NCI-H1105 treated with DMSO at 0.1 percent for 48 hours (cell line): ENCODE measurements at places on chromosomes 6 and 20.

DNA sequence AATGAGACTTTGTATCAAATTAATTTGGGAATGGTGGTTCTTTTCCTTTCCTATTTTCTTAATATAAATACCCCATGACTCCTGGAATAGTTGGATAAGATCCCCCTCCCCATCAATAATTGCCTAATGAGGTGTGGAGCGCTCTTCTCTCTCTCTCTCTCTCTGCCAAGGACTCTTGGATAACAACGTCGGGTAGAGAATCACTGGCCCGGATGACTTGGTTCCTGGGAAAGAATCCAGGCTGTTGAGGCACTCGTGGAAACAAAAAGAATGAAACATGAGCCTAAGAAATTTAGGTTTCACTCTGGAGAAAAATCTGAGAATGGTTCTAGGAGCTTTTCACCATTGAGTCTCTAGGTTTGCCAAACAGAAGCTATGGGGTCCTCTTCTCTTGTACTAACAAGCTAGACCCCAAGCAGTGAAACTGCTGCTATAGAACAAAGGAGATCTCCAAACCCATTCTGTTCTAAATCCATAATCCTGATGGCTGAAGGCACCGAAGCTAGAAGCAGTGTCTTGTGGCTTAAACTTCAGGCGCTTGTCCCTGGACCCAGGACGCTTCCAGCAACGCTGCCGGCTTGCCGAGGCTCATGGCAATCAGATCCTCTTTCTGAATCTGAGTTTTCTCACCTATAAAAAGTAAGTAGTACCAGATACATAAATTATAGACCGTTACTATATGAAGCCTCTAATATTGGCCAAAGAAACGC is 241.6 kb upstream of the BTBD3 start:
- no peak for DNase-seq

DNA sequence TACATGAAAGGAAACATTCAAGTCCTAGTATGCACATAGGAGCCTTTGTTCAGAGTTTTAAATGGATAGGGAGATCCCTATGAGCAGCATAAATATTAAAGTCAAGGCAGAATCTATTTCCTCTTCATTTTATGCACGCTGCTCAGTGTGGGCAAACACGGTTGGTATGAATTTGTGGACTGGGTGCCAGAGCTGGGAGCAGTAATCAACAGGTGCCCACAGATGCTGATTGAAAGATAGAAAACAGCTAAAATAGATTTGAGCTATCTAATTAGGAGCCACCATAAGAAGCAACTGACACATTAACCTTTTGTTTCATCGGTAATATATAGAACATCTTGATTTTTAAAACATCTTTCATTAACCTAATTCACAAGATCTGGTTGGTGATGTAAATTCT is 175.5 kb downstream of the EYS start:
- DNase-seq: no peak

- no peak for DNase-seq
Measured at GRCh38 chr6:88287696-88288095, 121.5 kb upstream of the CNR1 start.

DNA sequence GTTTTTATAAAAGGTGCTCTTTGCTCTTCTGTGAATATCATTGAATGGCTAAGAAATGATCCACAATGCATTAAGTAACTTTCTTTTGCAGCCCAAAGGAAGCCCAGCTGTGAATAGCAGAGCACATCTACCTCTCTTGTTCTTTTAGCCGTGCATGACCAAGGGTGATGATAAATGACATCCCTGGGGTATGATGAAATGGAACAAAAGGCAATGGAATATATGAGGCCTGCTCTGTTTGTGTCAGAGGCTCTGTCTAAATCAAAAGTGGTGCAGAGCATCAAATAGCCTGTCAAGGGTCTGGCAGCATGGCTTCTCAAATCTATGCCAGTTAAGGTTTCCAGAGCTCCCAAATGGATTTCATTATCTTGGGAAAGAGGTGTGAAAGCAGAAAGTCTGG is 362.6 kb upstream of the RNF217 start:
- DNase-seq: no peak

- no peak for DNase-seq
Measured at GRCh38 chr20:19619904-19620430, 138.1 kb upstream of the RIN2 start.

GRCh38 chr20:48942730-48943129 is 21.2 kb downstream of the ARFGEF2 start:
- no peak for DNase-seq
